LoVo (cell line): ENCODE measurements at places on chromosomes 7 and 10.

GRCh38 chr7:68963552-68963951 is 634.7 kb upstream of the AUTS2 start:
- DNase-seq: no peak

- DNase-seq: no peak
Observed at GRCh38 chr7:11605749-11606148, 226.2 kb downstream of the THSD7A start.

DNA sequence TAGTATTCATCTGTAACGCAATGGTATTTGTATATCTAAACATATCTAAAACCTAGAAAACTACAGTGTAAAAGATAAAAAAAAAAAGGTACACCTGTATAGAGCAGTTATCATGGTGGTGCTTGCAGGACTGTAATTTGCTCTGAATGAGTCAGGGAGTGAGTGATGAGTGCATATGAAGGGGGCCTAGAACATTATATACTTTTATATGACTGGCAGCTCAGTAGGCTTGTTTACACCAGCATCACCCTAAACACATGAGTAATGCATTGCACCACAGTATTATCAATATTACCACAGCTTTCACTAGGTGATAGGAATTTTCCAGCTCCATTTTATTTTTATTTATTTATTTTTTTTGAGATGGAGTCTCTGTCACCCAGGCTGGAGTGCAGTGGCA is 40.8 kb downstream of the TRIM24 start:
- no peak for DNase-seq

DNA sequence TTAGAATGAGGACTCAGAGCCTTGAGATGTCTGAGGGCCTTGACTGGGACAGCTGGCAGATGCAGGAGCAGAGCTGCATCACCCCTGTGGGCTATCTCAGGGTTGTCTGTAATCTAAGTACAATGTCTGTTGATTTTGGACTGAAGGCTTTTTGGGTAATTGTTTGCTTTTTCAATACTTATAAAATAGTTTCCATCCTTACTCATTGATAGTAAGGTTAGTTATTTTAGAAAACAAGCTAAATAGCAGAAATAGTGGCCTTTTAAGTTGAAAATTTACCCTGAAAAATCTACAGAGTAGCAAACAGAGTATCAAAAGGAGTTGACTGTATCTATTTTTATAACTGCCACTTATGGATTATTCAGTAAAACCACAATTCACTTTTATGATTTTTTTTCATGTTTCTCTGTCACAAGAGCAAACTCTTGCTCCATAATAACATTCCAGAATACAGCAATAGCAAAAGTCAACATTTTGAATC is 179.7 kb downstream of the CFTR start:
- no peak for DNase-seq

DNA sequence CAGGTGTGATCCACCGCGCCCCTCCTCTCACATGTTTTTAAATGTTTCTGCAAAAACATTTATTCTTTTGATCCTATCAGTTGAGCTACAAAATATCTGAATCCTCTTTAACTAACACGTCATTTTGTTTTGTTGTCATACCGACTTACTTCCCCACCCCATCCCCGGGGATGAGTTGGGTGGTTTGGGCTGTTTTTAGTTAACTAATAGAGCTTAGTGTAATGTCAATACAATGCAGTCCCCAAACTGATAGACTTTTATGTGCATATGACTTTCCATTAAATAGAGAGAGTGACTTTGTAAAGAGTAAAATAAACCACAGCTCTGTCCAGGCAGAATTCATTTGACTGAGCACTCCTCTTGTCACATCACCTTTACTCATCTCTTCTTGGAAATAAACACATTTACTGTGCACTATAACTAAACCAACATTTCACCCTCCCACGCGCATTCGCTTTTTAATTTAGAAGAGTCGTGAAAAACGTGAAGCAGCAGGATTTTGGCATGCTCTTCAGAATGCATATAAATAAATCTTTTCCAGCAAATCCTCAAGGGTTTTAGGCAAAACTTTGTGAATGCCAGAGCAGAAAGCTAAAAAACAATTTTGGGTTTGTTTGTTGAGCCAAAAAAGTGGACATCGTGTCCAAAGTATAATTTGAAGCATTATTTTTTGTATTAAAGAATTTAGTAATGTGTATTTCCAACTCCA is 187.4 kb upstream of the MGMT start:
- no peak for DNase-seq

- DNase-seq: no peak
Observed at GRCh38 chr10:33125111-33125510, 167.1 kb upstream of the ITGB1 start.

DNA sequence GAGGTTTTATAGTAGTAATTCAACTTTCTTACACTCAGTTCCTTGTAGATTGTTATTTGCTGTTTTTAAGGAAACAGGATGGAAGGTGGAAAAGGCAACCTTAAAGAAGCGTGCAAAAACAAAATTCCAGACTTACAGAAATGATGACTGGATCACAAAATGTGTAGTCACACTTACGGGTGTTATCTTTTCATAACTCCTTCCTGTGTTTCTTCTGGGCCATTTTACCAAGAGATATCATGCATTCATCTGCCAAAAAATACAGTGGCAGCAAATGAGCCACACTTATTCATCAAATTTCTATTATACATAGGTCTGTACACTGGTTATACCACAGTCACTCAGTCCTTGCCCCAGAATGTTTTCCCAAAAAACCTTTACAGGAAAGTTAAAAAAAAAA is 94.3 kb upstream of the IL6 start:
- DNase-seq: no peak

DNA sequence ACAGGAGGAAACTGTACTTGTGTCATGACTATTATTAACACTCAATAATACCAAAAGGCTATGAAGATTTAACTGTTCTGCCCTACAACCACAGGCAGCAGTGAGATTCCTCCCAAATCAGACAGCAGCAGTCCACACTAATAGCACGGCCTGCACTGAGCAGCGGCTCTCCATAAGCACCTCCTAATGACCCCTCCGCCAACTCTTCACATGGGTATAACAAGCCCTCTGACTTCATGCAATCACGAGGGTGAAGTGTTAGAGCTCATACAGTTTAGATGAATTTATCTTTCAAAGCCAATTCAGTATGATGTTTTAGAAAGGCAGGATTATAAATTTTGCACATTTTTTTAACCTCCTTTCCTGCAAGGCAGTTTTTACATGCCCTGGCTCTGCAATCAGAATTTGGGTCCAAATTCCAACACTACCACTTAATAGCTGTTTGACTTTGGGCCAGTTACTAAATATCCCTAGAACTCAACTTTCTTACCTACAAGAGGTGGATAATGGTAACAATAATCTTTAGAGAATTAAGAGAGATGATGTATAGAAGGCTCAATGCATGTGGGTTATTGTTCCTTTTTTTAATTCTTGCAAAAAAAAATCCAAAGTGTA is 617.1 kb downstream of the KCNMA1 start:
- DNase-seq: no peak

DNA sequence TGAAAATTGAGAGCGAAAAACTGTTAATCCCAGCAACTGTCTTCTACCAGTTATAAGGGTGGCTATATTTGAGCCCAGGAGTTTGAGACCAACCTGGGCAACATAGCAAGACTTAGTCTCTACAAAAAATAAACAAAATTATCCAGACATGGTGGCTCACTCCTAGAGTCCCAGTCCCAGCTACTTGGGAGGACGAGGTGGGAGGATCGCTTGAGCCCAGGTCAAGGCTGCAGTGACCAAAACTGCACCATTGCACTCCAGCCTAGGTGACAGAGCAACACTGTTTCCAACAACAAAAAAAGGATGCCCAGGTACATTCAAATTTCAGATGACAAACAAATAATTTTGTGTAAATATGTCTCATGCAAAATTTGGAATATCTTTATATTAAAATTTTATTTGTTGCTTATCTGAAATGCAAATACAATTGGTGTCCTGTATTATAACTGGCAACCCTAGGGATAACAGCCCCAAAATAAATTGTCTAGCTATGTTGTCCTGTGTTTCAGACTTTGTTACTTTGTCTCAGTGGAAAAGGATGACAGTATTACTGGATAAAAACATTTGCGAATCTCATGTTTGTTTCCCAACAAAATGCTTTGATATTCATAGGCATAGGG is 26.7 kb downstream of the FAM171A1 start:
- no peak for DNase-seq

- no peak for DNase-seq
Observed at GRCh38 chr7:16616122-16616521, 29.4 kb downstream of the ANKMY2 start.

GRCh38 chr10:34815185-34816084 is at the start of gene PARD3:
TSS of gene PARD3 (minus strand) at chr10:34815296. CDS start at chr10:34814995, 301 bp downstream.
- peak; percentile 66 for DNase-seq

GRCh38 chr7:1076184-1077072 is 11.5 kb upstream of the GPER1 start:
- no peak for DNase-seq

DNA sequence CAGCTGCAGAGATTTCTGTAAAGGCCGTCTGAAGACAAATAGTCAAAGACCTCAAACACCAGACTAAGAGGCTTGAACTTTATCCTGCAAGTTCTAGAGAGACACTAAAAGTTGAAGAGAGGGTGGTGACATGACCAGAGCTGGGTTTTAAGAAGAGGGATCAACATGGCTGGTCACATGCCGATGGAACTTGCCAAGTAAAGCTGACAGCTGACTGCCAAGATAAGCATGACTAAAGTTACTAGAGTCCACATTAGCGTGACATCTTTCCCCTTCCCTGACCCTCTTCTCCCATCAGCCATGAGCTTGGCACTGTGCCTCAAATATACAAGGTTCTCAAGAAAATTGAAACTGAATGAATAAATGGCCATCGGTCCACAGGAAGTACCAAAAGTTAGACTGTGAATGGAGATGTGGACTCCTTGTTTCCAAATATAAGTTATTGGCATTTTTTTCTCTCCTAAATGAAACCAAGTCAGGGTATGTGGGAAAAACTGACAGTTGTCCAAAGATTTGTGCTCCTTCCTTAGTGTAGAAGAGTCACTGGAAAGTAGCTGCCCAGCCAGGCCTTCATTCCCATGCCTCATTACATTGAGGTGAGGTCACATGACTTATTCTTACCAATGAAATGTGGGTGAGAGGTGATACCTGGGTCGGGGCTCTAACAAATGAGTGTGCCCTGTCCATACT is 24.5 kb downstream of the XPNPEP1 start:
- no peak for DNase-seq

DNA sequence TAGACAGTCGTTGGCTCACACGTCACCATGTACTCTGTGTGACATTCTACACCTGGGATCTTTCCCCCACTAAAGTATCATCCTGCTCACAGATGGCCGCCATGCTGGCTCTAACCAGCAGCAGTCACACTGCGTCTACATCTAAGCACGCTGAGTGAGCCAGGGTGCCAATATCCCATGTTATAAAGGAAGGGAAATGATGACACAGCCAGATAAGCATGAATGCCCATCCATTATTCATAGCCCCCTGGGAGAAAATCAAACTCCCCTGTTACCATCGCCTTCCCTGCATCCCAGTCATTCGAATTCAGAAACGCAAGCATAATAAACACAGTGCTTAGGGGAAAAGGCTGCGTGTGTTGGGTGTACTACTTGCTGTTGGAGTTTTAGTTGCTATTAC is 698.2 kb upstream of the AUTS2 start:
- DNase-seq: no peak

DNA sequence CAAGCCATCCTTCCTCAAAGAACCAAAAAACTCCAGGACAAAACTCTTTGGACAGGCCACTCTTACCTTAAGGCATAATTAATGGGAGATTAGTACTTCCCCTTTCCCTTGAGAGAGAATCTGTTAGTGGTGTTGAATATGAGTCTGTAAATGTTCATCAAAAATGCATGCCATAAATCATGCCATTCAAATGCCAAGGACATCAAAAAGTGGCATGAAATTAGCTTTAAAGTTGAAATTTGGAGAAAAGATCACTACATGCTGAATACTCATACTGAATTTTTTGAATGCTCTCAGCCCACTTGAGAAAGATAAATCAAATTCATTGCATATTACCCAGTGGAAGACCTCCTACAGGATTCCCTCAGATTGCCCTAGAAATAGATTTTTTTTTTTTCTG is 6.7 kb downstream of the NRCAM start:
- DNase-seq: no peak

DNA sequence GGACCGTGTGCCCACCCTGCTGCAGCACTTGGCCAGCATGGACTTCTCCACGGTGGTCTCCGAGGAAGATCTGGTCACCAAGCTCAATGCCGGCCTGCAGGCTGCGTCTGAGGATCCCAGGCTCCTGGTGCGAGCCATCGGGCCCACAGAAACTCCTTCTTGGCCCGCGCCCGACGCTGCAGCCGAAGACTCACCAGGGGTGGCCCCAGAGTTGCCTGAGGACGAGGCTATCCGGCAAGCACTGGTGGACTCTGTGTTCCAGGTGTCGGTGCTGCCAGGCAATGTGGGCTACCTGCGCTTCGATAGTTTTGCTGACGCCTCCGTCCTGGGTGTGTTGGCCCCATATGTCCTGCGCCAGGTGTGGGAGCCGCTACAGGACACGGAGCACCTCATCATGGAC is 1.4 kb downstream of the RBP3 start:
- DNase-seq: no peak

DNA sequence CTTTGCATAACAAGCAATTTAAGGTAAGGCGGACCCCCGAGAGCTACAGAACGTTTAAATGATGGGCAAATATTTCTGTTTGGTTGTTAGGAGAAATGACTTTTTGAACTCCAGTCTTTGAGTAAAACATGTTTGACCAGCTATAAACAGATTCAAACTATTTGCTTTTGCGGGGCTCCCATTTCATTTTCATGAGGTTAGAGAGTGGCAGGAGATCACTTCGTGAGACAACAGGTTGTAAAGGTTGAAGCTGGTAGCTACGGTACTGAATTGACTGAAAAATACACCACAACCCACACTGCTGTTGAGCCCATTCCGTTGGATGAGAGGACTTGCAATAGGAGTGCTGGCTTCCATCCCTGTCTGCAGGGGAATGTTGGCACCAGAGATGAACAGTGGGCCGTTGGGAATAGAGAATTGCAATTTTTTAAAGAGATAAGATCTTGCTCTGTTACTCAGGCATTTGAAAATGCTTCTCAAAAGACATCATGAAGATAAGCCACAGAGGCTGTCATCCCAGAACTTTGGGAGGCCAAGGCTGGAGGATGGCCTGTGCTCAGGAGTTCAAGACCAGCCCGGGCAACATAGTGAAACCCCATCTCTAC is 65.7 kb upstream of the CARD11 start:
- no peak for DNase-seq

DNA sequence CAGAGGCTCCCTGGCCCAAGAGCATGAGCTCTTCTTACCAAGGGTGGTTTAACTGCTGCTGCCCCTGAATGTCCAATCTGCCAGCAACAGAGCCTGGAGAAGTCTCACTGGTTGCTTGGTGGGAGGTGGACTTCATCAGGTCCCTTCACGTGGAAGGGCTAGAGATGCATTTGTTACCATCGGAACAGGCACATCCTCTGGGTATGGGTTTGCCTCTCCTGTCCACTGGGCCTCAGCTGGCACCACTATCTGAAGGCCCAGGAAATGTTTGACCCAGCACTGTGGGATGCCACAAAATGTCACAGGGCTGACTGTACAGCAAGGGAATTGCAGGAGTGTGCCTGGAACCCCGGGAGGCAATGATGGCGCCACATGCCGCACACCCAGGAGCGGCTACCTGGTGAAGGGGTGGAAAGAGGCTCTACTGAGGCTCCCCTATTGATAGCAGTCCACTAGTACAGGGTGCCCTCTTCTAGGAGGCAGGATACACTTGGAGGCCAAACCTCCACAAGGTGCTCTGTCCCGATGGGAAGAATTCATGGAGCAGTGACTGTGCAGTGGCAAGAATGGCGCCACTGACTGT is 603.1 kb upstream of the MGMT start:
- DNase-seq: no peak

- no peak for DNase-seq
Observed at GRCh38 chr7:1678571-1679325, 8.7 kb downstream of the ELFN1 start.

- no peak for DNase-seq
Observed at GRCh38 chr10:3002304-3002703, 65.0 kb upstream of the PFKP start.
